ENCODE measurements at places on chromosomes 12 and 14. TPM values are rescaled to one million over a fixed set of nuclear protein-coding genes. Genes with fewer than 3 reads are reported as not detected.

GRCh38 chr12:120820884-120821510 lies 83.2 kb downstream of the SPPL3 start:
- DNase-seq, result no peak

DNA sequence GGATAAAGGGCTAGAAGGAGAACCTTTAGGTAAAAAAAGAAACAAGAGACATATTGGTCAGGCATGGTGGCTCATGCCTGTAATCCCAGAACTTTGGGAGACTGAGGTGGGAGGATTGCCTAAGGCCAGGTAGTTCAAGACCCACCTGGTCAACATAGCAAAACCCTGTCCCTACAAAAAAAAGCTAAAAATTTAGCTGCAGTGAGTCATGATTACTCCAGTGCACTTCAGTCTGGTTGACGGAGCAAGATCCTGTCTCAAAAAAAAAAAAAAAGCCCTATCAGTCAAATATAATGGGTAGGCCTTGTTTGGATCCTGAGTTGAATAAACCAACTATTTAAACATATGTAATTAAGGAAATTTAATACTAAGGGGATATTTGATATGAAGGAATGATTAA lies 54.2 kb downstream of the PPP1R36 start:
- no peak for DNase-seq

- no peak for DNase-seq
Observed at GRCh38 chr12:84807249-84807648, 105.3 kb downstream of the SLC6A15 start.

The P2RX7 gene
- total RNA-seq, result 0.74 TPM

DNA sequence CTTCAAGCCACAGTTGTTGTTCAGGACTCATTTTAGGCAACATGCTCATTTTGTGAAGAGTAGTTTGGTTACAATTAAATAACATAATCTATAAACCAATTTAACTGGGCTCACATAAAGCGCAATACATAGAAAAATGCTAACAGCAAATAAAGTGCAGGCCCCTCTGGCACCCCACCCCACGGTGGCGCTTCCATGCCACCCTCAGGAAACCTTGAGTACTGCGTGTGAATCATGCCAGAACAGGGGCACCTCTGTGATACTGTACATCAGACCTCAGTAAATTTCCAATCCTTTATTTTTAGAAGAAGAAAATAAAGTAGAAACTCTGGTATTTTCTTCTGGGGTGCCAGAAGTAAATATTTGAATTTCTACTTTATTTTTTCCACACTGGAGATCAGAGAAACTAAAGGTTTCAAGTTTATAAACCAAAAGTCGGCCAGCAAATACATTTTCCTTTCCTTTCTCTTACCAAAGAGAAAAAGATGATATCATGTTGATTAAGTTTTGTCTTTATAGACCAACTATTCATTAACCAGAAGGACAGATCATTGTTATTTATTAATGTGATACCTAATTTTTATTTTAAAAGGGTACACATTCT lies 316.8 kb downstream of the PAWR start:
- peak; percentile 75 for DNase-seq

- DNase-seq, result peak; percentile 88
Observed at GRCh38 chr14:24195186-24196070, at the start of gene TM9SF1. TSS of gene TM9SF1 (minus strand) at chr14:24195441. CDS start at chr14:24195019, 422 bp downstream.

DNA sequence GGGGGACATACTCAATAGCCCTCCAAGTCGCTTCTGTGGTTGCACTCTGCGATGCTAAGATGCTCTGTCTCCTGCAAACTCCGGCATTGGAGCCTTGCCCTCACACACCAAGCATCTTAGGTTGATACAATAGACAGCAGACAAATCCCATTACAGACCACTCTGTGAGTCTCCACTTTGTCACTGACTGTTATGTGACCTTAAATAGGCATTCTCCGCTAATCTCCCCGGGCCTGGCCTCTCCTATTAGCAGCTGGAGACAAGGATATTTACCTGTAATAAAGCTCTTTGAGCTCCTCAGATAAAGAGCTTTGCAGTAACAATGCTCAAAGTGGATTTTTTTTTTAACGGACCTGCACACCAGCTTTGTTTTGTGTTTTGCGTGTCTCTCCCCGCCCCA lies 479.7 kb upstream of the TBX3 start:
- no peak for DNase-seq

DNA sequence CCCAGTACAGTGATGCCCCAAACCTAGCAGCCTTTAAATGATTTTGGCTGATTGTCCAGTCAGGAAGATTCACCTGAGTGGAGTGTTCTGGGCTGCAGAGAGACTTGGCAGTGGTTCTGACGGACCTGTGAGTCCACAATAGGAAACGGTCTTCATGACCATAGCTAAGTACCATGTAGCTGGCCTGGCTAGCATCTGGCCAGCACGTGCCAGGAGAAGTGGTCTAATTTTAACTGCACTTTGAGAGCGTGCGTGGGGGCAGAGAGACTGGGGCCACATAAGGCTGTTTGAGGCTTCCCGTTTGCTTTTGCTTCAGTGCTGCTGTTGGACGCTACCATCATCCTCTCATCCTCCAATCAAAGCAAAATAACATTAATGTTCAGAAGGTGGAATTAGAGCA lies 54.7 kb downstream of the PPM1A start:
- no peak for DNase-seq

GRCh38 chr14:74155749-74156148 lies 71.0 kb downstream of the LIN52 start:
- no peak for DNase-seq

The C3AR1 gene
- total RNA-seq, result not detected

- DNase-seq, result no peak
Observed at GRCh38 chr12:98228683-98229539, 286.5 kb upstream of the TMPO start.
